H1 (cell line): ENCODE measurements at places on chromosomes 7 and 10.

DNA sequence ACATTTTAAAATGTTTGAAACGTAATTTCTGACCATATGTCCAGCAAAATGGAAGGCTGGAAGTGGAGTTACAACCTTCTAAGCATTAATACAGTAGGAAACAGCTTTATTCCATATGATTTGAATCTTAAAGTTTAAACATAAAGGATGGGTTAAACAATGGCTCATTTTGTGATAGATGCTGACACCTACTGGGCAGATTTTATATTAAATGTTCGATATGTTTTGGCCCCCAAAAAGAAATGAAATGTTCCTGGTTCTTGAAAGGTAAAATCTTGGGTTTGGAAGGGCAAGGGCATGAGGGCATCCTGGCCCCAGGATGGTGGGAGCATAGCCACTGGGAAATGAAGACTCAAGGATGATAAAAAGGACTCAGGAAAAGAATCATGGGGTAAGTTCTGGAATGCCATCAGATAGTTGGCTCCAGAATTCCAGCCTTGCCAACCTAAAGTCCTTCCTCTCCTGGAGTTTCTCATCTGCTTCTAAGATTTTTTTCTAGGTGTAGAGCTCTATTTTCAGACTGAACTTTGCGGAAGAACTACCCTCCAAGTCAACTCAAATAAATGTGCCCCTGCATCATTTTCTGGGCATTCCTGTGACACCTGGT lies 34.6 kb upstream of the SLC35G1 start:
- H3K4me3 ChIP-seq: no peak overlapping the region
- no peaks in the 10 kb centered on the region for H3K4me1 ChIP-seq
- H3K27ac ChIP-seq: no peak overlapping the region
- no peaks in the 10 kb centered on the region; the same call in none of the 2 replicates for H3K27me3 ChIP-seq

DNA sequence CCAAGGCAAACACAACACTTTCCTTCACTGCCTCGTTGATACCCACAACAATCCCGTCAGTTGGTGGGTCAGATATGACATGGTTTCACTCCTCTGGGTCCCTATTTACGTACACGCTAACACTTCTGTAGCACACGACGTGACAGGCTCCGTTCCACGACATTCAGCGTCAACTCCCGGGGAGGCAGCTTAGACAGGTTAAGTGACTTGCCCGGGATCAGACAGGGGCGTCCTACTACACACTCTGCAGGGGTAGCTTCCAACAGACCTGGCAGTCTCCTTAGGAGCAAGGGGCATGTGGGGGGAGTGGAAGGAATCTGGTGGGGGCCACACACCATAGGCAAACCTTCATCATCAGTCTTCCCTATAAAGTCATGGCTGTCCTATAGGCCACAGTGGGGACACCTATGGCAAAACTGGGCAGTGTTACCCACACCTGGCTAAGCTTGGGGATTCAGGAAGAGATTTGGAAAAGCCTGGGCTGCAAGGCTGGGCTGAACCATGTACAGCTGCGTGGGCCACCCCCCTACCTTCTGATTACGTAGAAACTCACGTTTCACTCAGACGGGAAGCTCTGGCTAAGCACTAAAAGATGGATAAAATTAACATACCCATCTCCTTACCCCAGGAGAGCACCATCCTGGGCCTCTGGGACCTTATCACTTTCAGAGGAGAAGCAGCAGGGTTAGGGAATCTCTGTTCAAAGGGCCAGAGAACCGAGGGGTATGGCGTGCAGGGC lies 2.0 kb downstream of the TYSND1 start:
- no peaks in the 10 kb centered on the region for H3K27me3 ChIP-seq
- DNase-seq: peak; percentile 38
- H3K27ac ChIP-seq: no peak overlapping the region

GRCh38 chr10:14751014-14751896 lies 23.4 kb downstream of the FAM107B start:
- H3K36me3 ChIP-seq: no peaks in the 10 kb centered on the region
- no peaks in the 10 kb centered on the region for H3K27me3 ChIP-seq
- H3K4me1 ChIP-seq: no peaks in the 10 kb centered on the region
- DNase-seq: no peak
- no peak overlapping the region for H3K4me3 ChIP-seq

GRCh38 chr10:11249152-11249807 lies 231.6 kb downstream of the CELF2 start:
- no peaks in the 10 kb centered on the region for H3K27me3 ChIP-seq
- H3K27ac ChIP-seq: no peak overlapping the region
- no peak for DNase-seq
- H3K36me3 ChIP-seq: no peaks in the 10 kb centered on the region
- no peak overlapping the region for H3K4me3 ChIP-seq

DNA sequence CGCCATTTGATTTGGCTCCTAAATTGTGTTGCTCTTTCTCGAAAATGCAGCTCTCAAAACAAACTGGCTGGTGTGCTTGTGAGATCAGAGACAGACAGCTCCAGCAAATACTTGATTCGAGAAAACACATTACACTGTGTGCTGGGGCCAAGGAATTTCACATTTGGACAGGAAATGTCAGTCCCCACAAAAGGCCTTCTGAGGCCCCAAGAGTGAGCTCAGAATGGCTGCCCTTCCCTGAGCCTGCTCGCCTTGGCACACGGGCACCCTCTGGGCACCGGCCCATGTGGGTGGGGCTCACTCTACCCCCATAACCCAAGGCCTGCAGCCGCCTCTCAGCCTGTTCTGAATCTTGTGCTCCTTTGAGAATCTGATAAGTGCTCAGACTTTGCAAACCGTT lies 13.9 kb upstream of the HSPA12A start:
- H3K36me3 ChIP-seq: no peaks in the 10 kb centered on the region
- no peaks in the 10 kb centered on the region for H3K27me3 ChIP-seq
- no peaks in the 10 kb centered on the region for H3K4me1 ChIP-seq
- no peak for DNase-seq
- H3K27ac ChIP-seq: no peak overlapping the region

GRCh38 chr7:95847061-95847460 lies 74.7 kb downstream of the DYNC1I1 start:
- H3K4me1 ChIP-seq: no peaks in the 10 kb centered on the region
- H3K36me3 ChIP-seq: no peaks in the 10 kb centered on the region
- no peak overlapping the region for H3K4me3 ChIP-seq
- H3K27ac ChIP-seq: no peak overlapping the region
- DNase-seq: no peak

DNA sequence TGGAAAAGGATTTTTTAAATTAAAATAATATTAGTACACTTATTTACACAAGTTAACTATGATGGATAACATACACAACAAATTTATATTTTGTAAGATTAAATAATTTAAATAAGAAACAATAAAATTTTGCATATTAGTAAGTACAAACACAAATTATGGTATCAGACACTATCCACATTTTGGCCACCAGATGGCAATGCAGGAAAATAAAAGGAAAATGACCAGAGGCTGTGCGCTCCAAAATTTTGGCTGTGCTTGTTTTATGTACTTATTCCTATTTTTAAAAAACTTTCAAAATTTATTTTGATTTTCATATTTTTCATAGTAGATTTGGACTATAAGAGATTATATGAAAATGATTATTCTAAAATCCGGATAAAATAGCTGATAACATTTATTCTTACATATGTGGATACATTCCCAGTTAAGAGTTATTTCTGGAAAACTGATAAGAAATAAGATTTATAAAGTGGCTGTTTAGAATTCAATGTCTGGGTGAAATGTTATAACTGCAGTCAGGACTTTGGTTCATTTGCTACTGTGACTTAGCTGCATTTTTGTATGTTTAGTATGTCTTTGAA lies 274.7 kb upstream of the HGF start:
- H3K36me3 ChIP-seq: no peaks in the 10 kb centered on the region
- H3K27me3 ChIP-seq: no peaks in the 10 kb centered on the region
- H3K4me3 ChIP-seq: no peak overlapping the region
- DNase-seq: no peak
- no peak overlapping the region for H3K27ac ChIP-seq

GRCh38 chr10:1166828-1167275 lies 110.7 kb downstream of the WDR37 start:
- no peak overlapping the region for H3K4me3 ChIP-seq
- H3K36me3 ChIP-seq: no peaks in the 10 kb centered on the region
- no peak for DNase-seq
- no peaks in the 10 kb centered on the region for H3K4me1 ChIP-seq
- peaks cover 5% of the 10 kb centered on the region for H3K27me3 ChIP-seq
- H3K27ac ChIP-seq: no peak overlapping the region

DNA sequence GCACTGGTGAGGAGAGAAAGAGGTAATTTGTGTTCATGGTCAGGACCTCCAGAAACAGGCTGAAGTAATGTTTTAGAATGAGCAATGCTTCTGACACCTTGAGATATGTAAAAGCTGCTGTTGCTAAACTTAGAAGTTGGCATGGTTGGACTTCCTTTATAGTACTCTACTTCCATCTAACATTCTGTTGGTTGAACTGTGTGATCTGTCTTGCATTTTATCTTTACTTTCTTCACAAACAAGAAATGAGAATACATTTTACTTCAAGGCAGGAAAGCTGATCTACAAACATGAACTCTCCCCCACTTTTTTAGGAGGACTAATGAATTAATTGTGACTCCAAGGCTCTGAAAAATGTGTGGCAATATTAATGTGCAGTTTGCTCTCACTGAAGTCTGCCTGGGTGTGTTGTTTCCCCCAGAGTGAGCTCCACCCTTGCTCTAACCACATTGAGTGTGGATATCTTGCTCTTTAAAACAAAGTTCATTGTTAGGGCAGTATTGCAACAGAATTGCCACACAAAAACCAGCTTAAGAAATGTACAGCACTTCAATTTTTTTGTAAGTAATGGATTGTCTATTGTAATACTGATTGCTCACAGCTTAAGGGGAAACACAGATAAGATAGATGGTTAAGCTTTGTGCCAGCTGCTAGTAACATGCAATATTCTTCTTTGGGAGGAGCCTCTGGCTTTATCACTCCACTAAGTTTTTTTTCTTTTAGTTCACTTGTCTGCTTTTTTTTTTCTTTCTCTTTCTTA lies 69.0 kb downstream of the ADD3 start:
- no peak for DNase-seq
- H3K4me3 ChIP-seq: no peak overlapping the region
- H3K4me1 ChIP-seq: peaks cover under 1% of the 10 kb centered on the region; the same call in 1 of the 2 replicates
- H3K27me3 ChIP-seq: no peaks in the 10 kb centered on the region
- H3K36me3 ChIP-seq: no peaks in the 10 kb centered on the region
- H3K27ac ChIP-seq: no peak overlapping the region

- no peak overlapping the region for H3K4me3 ChIP-seq
- H3K27me3 ChIP-seq: no peaks in the 10 kb centered on the region
- DNase-seq: no peak
- H3K36me3 ChIP-seq: no peaks in the 10 kb centered on the region
- no peaks in the 10 kb centered on the region for H3K4me1 ChIP-seq
- no peak overlapping the region for H3K27ac ChIP-seq
Measured at GRCh38 chr10:117945651-117946050, 101.1 kb downstream of the RAB11FIP2 start.

- peaks cover 24% of the 10 kb centered on the region for H3K27me3 ChIP-seq
- no peak overlapping the region for H3K4me3 ChIP-seq
- H3K4me1 ChIP-seq: no peaks in the 10 kb centered on the region
- no peaks in the 10 kb centered on the region for H3K36me3 ChIP-seq
Measured at GRCh38 chr7:42099470-42100155, 137.4 kb downstream of the GLI3 start.

- H3K4me3 ChIP-seq: no peak overlapping the region
- DNase-seq: no peak
- no peaks in the 10 kb centered on the region for H3K4me1 ChIP-seq
- no peaks in the 10 kb centered on the region for H3K27me3 ChIP-seq
Measured at GRCh38 chr7:69060516-69060915, 537.8 kb upstream of the AUTS2 start.

DNA sequence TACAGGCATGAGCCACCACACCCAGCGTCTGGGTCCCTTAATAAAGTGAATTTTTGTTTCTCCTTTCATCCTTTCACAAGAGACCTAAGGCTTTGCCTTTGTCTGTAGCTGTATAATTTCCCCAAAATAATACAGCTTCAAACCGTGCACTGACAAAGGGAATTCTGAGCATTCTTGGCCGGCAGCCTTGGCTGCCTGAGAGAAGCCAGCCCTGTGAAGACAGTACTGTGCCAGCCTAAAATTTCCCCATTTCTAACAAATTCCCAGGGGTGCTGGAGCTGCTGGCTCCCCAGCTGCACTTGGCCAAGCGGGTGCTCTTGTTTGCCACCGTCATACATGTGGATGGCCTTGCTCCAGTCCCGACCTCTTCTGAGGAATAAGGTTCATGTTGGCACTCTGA lies 106.2 kb downstream of the ZMYND11 start:
- no peak overlapping the region for H3K4me3 ChIP-seq
- no peak for DNase-seq
- H3K36me3 ChIP-seq: 0 out of 2 replicates have a peak, but pooled peaks cover 3% of the 10 kb centered on the region
- H3K27ac ChIP-seq: no peak overlapping the region
- H3K27me3 ChIP-seq: no peaks in the 10 kb centered on the region

- no peaks in the 10 kb centered on the region for H3K36me3 ChIP-seq
- H3K4me1 ChIP-seq: peaks cover 8% of the 10 kb centered on the region
- H3K27me3 ChIP-seq: no peaks in the 10 kb centered on the region
- no peak overlapping the region for H3K4me3 ChIP-seq
- no peak overlapping the region for H3K27ac ChIP-seq
Measured at GRCh38 chr10:124074501-124075109, 18.8 kb downstream of the CHST15 start.

DNA sequence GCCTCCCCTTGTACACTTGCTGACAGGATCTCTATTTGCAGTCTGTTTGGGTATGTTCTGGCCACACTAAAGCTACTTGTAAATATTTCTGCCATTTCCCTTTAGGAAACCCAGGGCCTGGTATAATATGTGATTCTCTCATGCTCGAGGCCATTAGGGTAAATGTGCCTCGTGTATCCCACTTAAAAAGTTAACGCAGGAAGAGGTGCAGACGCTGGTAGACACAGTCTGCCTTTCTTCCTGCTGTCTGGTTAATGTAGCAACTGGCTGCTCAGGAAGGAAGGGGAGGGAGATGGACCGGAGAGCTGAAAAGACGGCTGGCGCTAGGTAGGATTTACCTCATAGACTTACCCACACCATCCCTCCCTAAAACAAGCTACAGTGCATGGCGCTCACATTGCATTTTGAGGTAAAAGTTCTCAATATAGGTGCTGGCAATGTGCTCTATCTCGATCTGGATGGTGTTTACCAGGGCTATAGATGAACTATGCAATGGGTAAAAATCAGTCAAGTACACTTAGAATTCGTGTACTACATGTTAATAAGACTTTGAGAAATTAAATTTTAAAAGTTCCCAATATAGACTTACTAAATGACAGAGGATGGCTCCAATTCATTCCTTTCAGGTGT lies 125.9 kb downstream of the JAZF1 start:
- no peak overlapping the region for H3K4me3 ChIP-seq
- H3K4me1 ChIP-seq: no peaks in the 10 kb centered on the region
- no peak for DNase-seq
- no peaks in the 10 kb centered on the region for H3K36me3 ChIP-seq

- no peak overlapping the region for H3K4me3 ChIP-seq
- no peak for DNase-seq
- H3K27me3 ChIP-seq: no peaks in the 10 kb centered on the region
Measured at GRCh38 chr10:62726142-62726541, 78.4 kb upstream of the ADO start.

DNA sequence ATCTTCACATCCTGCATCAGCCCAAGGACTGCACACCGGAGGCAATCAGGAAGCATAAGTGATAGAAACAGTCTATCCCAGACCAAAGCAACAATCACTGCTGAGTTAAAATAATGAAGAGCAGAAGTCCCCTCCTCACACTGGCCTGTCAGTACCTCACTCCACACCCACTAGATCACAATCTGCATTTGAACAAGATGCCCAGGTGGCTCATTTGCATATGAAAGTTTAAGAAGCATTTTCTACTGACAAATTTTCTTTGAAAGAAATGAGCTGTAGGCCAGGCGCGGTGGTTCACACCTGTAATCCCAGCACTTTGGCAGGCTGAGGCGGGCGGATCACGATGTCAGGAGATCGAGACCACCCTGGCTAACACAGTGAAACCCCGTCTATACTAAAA lies 77.4 kb downstream of the CUL2 start:
- H3K36me3 ChIP-seq: no peaks in the 10 kb centered on the region
- H3K4me1 ChIP-seq: peaks cover 6% of the 10 kb centered on the region; the same call in 1 of the 2 replicates
- H3K27ac ChIP-seq: no peak overlapping the region
- no peak overlapping the region for H3K4me3 ChIP-seq
